NCI-H1048 (cell line): ENCODE measurements at places on chromosomes 7 and 10.

- DNase-seq: no peak
Measured at GRCh38 chr7:148883266-148884048, 634 bp downstream of the EZH2 start.

DNA sequence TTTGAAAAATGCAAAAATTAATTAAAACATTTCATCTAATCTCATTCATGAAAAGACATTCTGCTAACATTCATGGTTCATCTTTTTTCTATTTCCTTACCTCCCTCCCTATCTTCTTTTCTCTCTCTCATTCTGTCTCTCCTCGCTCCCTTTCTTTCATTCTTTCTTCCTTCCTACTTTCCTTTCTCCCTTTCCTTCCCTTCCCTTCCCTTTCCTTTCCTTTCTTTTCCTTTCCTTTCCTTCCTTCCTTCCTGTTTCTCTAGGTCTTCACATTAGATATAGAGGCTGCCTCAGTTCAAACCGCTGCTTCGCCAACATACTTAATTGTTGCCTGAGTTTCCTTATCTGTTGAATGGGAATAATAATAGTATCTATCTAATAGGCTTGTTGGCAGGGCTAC is 21.9 kb downstream of the SFRP4 start:
- no peak for DNase-seq

- no peak for DNase-seq
Measured at GRCh38 chr10:34580643-34581042, 234.5 kb downstream of the PARD3 start.

GRCh38 chr10:10418387-10418786 is 599.3 kb upstream of the CELF2 start:
- DNase-seq: no peak

DNA sequence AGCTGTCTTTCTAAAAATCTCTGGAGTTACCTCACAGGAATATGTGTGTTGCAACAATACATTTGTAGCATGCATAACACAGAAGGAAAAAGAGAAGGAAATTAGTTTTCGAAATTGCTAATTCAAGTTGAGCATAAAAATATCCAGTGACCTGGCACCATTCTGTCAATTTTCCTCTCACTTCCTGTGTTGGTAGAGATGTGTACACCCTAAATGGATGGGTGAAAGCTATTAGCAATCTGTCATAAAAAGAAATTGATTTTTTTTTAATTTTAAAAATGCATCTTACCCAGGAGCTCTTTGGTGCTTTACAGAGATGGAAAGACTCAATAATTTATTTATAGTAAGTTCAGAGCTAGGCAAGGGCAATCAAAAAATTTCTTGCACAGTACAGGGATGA is 333.3 kb upstream of the TMEM229A start:
- no peak for DNase-seq

DNA sequence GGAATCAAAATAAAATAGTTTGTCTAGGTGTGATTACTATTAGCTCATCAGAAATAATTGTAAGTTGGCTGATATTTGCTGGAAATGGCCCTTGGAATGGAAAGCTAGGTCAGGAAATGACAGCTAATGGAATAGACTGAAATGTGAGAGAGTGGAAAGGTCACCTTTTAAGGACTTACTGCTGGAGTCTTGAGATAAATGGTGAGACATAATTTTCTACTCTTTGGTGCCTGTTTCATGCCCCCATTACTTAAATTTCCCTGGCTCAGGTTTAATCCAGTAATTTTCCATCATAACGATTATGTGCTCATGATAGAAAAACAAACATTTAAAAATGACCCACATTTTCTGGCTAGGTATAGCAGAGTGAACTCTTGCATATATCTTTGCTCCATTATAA is 123.6 kb downstream of the ADAM22 start:
- DNase-seq: no peak

GRCh38 chr7:69553190-69553589 is 45.1 kb upstream of the AUTS2 start:
- DNase-seq: no peak

DNA sequence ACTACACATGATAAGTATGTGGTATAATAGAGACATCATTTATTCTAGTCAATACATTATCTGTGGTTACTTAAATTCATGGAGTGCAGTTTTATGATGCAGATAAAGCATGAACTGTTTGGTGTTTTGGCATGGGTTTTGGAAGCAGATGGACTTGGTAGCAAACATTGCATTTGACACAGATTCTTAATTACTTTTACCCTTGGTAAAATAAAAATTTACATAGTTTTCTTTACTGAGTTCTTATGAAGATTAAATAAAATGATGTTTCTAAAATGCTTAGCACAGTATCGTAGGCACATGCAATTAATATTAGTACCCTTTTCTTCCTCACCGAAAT is 92.0 kb downstream of the ABCA13 start:
- DNase-seq: no peak

- DNase-seq: no peak
Measured at GRCh38 chr10:80737209-80737608, 199.5 kb downstream of the SH2D4B start.

DNA sequence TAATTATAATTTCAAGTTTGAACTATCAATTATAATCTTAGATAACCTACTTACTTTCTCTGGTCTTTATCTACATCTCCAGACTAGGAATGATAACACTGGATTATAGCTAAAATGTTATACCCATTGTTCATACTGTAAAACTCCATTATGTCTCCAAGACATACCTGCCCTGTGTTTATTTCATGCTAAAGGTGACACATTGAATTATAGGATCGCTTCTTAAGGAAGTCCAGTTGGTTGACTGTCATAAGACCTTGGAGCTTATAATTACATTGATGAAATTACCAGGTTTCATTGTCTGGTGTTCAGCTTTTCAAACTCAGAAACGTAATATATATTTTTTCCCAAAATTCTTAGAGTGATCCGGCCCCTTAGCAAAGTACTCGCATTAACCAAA is 15.5 kb upstream of the HERC4 start:
- no peak for DNase-seq

DNA sequence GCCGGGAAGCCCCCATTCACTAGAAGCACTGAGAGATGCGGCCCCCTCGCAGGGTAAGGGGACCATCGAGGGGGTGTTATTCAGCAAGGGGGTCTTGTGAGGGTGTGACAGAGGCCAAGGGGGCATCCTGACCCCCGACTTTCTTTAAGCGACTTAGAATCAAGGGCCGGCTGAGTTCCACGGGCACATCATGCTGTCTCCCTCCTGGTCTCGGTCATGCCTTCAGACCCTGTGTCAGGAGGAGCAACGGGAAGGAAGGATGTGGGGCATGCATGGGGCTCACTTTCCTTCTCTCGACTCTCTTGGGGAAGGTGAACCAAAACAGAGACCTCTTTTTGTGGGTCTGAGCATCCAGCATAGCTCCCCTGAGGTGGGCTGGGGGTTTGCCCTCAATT is 2.5 kb downstream of the ACSL5 start:
- DNase-seq: no peak

GRCh38 chr10:94066411-94066810 is 72.7 kb downstream of the PLCE1 start:
- peak; percentile 15 for DNase-seq

GRCh38 chr10:3324612-3325038 is 152.0 kb upstream of the PITRM1 start:
- no peak for DNase-seq

DNA sequence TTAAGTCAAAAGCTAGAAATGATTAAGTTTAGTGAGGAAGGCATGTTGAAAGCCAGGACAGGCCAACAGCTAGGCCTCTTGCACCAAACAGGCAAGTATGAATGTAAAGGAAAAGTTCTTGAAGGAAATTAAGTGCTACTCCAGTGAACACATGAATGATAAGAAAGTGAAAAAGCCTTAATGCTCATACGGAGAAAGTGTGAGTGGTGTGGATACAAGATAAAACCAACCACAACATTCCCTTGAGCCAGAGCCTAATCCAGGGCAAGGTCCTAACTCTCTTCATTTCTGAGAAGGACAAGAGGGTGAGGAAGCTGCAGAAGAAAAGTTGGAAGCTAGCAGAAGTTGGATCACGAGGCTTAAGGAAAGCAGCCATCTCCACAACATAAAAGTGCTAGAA is 53.0 kb downstream of the DNAJC1 start:
- no peak for DNase-seq

- no peak for DNase-seq
Measured at GRCh38 chr7:100099452-100099851, 1.7 kb downstream of the MCM7 start.

- DNase-seq: no peak
Measured at GRCh38 chr10:124307591-124307990, 111.1 kb downstream of the OAT start.

GRCh38 chr7:128963327-128963757 is 25.6 kb downstream of the IRF5 start:
- DNase-seq: no peak

DNA sequence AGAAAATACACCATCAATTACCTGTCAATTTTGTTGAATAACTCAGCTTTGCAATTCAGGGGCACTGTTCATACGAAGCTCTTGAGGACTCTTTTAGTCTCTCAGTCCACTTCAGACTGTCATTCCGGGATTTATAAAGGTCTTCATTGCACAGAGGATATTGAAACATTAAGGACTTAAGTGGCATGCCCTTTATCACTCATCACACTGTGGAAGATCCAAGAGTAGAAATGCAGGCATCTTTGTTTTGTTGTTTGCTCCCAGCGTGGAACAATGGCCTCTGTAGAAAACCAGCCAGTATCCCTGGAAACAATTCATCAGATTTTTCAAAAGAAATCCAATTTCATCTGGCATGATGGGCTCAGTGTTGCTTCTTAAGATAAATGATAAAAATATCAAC is 66.3 kb upstream of the LRGUK start:
- no peak for DNase-seq

DNA sequence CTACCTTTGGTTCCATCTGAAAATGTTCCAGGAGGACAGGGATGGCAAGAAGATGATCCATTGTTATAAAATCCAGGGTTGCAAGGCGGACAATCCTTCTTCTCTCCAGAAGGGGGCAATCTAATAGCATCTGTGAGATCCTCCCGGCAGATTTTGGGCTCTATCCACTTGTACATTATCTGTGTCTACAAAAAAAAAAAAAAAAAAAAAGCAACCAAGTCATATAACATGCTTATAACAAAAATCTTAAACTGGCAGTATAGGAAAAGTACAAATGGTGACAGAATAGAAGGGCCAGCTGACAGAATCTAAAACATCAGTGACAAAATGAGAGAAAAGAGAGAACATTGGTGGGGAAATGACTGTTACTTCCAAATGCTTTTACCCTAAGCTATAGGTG is 132.7 kb downstream of the ELAPOR2 start:
- peak; percentile 23 for DNase-seq

- no peak for DNase-seq
Measured at GRCh38 chr7:5231811-5232484, 41.9 kb downstream of the WIPI2 start.

- no peak for DNase-seq
Measured at GRCh38 chr10:88731296-88731695, 25.2 kb downstream of the LIPK start.

GRCh38 chr10:75475460-75476182 is 44.2 kb downstream of the LRMDA start:
- no peak for DNase-seq

GRCh38 chr7:142670511-142670910 is 78.8 kb upstream of the PRSS1 start:
- DNase-seq: no peak

DNA sequence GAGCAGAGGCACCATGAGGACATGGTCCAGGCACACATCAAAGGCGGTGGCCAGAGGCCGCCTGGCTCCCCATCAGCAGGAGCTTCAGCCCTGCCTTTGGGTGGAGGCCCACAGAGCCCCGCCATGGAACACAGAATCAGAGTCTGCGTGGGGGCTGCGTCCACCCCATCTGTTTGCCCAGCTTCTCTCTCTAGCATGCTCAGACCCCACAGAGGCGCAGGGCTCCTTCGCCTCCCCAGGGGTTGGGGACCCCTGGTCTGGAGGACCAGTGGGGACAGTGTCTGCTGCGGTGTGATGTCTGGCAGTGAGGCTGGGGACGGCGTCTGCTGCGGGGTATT is 321.9 kb downstream of the PTPRN2 start:
- no peak for DNase-seq

- no peak for DNase-seq
Measured at GRCh38 chr7:155227004-155227787, 70.5 kb upstream of the INSIG1 start.

GRCh38 chr10:31103112-31103511 is 71.4 kb upstream of the ZNF438 start:
- DNase-seq: no peak

- no peak for DNase-seq
Measured at GRCh38 chr7:8881916-8882315, 448.5 kb downstream of the NXPH1 start.

- DNase-seq: no peak
Measured at GRCh38 chr7:152683297-152683696, 7.4 kb upstream of the XRCC2 start.

DNA sequence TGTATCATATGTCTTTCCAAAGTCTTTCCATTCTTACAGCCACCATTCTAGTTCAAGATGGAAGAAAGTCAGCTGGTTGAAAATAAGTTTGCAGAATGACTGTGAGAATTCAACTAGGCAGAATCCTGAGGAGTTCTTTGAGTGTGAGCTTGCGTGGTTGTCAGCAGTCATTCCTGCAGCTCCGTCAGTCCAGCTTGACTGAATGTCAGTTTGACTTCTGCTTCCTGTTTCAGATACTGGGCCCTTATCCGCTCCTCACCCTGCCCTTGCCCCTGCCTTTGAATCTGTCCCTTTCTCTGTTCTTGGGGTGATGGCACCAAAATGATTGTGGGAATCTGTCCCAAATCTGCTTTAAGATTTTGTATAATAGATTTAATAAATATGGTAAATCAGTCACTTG is 27.8 kb downstream of the SLC26A5 start:
- DNase-seq: no peak

- no peak for DNase-seq
Measured at GRCh38 chr10:113232928-113233511, 283.0 kb downstream of the TCF7L2 start.

- DNase-seq: no peak
Measured at GRCh38 chr10:16314259-16314658, 122.6 kb upstream of the PTER start.

DNA sequence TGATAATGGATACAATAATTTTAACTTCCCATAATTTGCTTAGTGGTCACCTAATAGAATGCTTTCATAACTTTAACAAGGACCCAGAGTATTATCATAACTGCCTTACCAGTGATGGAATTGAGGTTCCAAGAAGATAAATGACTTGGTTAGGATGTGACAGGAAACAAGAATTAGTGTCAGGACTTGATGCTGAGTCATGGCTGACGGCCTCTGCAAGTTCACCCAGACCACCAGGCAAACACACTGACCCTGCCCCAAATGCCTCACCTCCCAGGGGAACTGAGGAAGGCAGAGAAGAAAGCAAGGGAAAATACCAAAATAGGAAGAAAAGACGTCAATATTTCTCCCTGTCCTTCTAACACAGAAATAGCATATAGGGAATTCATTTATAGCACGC is 636.3 kb downstream of the PARD3 start:
- DNase-seq: no peak

- no peak for DNase-seq
Measured at GRCh38 chr10:93406364-93407145, 75.6 kb downstream of the MYOF start.

GRCh38 chr10:101938305-101939007 is 94.9 kb upstream of the KCNIP2 start:
- DNase-seq: no peak

- peak; percentile 30 for DNase-seq
Measured at GRCh38 chr7:104980841-104981671, 32.9 kb upstream of the KMT2E start.

- no peak for DNase-seq
Measured at GRCh38 chr7:150685219-150686029, at the start of gene GIMAP2. Gene GIMAP2 (plus strand): TSS chr7:150685706. CDS start chr7:150687060, 1,354 bp downstream.

GRCh38 chr10:22443175-22443901 is 98.0 kb downstream of the SPAG6 start:
- no peak for DNase-seq

GRCh38 chr10:112538168-112538567 is 91.2 kb downstream of the VTI1A start:
- DNase-seq: no peak
